ENCODE measurements at places on chromosomes 1 and 21.

GRCh38 chr1:182615468-182616129, 11.4 kb upstream of the RGS16 start:
- peak; percentile 60 for DNase-seq

GRCh38 chr1:200345520-200345919, 64.3 kb downstream of the ZNF281 start:
- no peak for DNase-seq

DNA sequence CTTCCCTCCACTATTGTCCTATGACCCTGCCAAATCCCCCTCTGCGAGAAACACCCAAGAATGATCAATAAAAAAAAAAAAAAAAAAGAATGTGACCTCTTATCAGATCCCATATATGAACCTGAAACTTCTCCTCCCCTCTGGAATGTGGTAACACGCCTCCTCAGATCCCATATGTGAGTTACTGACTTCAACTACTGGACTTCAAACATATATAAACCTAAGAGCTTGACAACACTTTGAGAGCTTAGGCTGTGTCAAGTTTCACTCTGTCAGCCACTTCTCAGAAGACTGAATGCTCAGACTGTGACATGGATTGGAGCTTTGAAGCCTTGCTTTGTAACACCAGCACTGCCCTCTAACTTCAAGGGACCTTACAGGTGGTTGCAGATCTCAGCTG, 148.4 kb downstream of the COP1 start:
- DNase-seq, result no peak

DNA sequence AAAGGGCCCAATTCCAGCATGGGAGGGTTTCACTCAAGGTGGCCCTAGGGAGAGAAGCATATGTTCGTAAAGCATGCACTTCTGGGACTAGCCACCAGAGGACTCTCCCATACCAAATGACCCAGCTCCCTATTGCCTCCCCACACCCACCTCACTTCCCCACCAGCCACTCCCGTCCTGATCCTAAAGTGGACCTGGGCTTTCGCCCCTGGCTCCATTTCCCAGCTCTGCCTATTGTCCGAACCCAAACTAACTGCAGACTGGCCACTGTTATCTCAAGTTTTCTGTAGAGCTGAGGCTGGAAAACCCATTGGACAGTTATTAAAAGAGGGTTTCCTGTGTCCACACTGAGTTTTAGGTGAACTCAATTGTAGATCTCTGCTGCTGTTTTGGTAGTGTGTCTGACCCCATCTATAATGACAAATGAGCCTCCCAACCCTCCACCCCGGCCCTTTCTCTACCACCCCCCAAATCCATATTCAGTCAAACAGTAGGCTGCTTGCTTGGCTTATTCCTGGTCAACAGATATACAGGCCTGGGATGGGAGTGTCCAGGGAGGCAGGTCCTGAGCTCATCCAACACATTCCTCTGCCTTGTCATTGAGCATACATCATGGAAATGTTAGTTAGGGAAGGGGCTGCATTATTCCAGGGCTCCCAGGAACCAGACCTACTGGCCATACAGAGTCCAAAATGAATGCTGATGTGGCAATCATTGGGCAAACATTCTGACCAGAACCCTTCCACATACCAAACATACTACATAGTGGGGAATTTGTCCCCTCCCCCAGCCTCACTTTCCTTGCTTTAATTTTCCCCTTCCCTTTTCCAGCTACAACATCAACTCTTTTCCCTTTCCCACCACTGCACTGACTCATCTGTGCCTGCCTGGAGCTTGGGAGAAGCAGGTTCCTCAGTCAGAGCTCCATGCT, 59.2 kb downstream of the ABCA4 start:
- DNase-seq, result no peak

DNA sequence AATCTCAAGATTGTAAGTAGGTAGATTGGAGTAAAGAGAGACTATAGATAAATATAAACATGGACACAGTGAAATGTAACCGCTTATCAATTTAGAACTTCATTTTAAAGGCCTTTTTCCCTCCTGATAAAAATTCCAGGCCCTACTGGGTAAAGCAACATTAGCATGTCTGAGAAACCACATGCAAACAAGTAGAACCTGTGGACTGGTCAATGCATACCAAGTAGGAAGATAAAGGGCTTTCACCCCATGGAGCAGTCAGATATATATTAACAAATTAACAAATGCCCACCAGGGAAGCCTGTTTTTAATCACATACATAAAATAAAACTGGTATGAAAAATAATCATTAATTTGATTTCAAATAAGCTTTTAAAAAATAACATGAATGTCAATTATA, 8.1 kb downstream of the DPH5 start:
- no peak for DNase-seq

DNA sequence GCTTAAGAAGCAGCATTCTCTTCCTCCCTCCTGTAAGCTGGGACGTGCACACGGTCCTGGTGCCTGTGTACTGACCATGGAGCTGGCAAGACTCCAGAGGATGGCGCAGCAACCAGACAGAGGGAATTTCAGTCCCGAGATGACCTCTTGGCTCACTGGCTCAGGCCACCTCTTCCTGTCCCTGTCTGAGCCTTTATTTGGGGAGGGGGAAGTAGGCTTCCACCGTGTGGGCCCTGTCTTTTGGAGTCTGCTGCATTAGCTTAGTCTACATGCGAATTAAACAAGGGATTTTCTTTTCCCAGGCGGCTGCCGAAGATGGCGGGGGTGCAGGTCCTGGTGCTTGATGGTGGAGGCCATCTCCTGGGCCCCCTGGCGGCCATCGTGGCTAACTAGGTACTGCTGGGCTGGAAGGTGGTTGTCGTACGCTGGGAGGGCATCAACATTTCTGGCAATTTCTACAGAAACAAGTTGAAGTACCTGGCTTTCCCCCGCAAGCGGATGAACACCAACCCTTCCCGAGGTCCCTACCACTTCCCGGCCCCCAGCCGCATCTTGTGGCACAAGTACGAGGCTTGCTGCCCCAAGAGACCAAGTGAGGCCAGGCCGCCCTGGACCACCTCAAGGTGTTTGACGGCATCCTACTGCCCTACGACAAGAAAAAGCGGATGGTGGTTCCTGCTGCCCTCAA, 10.2 kb downstream of the IL24 start:
- no peak for DNase-seq

GRCh38 chr1:201455098-201455497, 13.9 kb downstream of the PHLDA3 start:
- DNase-seq, result no peak

DNA sequence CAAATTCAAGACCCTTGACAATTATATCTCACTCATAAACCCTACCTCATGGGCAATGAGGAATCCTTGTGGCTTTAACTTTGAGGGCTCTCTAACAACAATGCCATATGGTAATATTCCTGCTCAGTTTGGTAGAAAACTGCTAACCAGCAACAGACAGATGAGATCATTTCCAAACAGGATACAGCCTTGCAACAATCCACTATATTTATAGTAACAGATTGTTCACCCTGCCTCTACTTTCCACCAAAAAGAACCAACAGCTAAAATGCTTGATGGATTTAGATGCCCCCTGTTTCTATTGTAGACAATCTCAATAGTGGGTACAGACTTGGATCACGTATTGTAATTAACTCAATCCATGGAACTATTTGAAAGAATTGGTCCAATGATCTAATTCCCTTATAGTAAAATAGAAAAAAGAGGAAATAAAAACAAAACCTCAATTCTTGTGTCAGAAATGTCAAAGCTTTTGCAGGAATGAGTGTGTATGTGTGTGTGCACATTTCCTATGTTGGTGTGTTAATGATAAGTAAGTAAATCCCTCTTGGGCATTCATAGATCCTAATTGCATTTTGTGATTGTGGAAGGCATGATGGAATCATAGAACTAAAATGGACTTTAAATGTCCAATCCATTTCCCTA, 100.0 kb upstream of the EDEM3 start:
- no peak for DNase-seq

DNA sequence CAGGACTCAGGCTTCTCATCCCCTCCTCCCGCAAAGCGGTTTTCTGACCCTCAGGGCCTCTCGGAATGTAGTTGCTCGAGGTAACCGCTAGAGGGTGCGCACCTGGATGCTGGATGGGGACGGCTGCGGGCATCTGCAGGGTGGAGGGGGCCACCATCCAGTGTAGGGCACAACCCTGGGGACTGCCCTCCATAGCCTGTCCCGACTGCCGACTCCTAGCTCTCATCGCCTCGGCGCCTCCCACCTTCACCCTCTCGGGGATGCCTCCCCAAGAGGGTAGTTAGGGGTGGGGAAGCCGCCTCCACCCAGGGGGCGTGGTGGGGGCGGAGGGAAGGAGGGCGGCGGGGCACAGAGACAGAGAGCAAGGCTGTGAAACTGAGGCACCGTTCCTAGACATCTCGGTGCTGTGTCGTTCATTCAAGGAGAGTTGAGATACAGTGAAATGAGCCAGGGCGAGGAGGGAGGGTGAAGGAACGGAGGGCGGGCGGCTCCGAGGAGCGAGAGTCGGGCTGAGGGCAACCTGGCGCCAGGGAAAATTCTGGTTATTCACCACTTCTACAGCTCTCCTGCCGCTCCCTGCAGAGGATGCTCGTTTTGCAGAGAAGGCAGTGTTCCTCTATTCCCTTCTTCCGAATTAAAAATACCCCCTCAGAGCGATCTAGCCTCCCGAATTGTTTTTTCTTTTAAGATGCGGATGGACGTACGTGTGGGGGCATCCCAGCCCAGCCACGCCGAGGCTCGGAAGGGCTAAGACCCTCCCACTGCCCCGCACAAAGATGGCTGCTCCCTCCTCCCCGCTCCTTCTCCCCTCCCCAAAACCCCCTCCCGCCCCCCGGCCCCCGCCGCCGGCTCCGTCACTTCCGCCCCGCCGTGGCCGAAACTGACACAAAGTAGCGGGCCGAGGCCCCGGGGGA, at the start of gene ATP8B2:
Gene ATP8B2, plus strand, starts transcription at position 857 of the 914 bp plus-strand sequence. CDS start 2,617 bp downstream, outside the sequence.
- peak; percentile 79 for DNase-seq

DNA sequence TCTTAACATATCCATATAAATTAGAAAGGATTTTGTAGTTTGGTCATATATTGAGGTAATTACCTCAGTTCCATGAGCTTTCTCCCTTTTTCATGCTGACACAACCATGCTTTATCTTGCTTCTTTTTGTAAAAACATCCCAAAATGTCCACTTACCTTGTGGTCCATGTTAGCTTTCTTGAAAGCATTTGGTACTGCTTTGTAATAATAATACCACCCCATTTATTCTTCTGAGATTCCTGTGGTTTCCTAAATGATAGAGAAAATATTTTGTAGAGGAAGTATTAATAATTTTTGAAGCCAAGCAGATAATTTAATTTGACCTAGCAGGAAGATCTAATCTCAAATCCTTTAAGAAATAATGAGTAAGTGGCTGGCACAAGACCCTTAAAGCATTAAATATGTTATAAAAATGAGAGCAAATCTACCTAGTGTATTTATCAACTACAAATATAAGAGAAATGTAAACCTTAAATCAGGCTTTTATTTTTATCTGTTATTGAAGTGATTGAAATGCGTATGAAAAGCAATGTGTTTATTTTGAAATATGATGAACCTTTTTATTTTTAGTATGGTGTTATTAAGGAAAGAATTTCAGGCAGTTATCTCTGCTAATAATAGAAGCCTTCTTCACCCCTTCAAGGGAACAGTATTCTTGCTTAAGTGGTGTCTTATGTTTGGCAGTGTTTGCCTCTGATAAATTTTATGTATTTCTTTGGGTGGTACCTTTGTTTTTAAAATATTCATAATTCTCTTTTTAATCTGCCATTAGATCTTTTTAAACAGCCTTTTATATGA, 9.2 kb downstream of the PRKAA2 start:
- DNase-seq, result no peak

DNA sequence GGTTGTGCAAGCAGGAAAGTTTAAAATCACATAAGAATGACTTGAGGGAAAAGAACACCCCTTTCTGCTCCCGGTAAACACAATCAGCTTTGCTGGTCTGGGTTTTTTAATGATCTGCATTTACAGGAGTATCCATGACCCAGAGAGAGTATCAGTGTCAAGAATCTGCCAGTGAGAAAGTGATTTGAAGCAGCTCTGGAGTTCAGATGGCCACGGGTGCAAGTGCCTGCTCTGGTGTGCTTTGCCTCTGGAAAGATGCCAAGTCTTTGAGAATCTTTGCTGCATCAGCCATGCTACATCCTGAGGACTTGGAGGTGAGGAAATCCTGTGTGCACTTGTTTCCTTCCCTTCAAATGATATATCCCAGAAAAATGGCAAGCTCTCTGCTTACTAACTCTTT, 18.6 kb upstream of the MYSM1 start:
- DNase-seq, result no peak

DNA sequence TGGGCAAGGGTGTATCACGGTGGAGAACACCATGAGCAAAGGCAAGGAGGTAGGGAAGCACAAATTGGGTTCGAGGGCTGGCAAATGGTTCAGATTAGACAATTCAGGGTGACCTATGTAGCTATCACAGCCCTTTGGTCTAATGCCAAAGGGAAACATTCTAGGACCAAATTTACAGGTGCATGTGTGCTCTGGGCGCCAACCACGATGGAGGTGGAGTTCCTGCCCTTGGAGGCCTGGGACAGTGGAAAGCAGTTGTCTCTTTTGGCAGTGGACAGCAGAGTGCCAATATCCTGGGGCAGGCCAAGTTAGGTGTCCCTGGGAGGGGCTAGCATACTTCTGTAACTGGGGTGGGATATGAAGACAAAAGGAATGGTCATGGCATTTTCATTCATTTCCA, 40.1 kb downstream of the IGFN1 start:
- DNase-seq, result no peak
